ENCODE measurements at places on chromosomes 6 and 20.

- no peak for DNase-seq
Measured at GRCh38 chr6:35388030-35388429, 45.7 kb downstream of the PPARD start.

GRCh38 chr6:63839485-63839884 lies 203.9 kb downstream of the PHF3 start:
- DNase-seq, result no peak

DNA sequence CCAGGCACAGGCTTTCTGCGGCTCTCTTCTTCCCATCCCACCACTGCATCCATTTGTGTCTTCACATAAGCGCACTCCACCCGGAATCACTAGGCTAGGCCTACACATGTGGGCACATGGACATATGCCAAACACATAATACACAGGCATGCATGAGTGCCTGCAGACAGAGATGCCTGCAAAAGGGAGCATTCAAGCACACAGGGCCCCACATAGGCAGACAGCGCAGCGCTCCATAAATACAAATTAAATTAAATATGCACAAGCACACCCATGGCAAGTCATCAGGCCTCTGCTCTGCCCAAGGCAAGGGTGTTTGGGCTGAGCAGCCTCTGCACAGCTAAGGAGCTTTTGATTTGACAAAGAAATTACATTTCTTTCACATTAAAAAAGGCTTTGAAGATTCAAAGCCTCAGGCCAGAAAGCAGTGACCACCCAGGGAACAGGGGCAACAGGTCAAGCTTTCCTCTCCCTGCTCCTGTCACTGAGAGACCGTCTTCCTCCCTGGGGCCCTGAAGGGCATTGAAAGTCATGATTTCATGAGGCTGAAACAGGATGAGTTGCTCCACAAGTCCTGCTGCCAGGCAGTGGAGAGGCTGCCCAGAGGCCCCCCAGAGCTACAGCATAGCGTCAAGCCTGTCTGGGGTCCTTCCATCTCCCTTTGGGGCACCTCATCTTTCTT lies 134.2 kb upstream of the LRFN2 start:
- no peak for DNase-seq

DNA sequence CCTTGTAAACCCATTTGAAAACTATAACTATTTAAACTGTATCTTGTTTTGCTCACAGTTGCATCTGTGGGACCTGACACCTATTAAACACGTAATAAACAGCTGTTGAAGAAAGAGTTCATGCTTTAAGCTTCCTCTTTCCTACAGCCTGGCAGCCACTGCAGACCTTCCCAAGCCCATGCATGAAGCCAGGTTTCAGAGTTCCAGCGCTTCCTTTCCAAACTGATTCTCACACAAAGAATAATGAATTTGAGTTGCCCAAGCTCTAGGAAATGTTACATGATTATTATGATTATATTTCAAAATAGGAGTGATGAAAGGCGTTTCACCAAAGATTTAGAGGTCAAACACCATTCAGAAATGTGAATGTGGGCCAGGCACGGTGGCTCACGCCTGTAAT lies 3.7 kb downstream of the AGPAT4 start:
- DNase-seq, result no peak

- DNase-seq, result no peak
Measured at GRCh38 chr20:3800256-3800877, 4.3 kb downstream of the CDC25B start.

- no peak for DNase-seq
Measured at GRCh38 chr6:56749632-56750151, 107.0 kb upstream of the DST start.
